DMS79 (cell line): ENCODE measurements at places on chromosomes 1 and 21.
A peak's percentile ranks its signal among the peaks of the same experiment; 100 is the strongest.

GRCh38 chr1:53535846-53536245, 76.6 kb downstream of the DMRTB1 start:
- DNase-seq = no peak

DNA sequence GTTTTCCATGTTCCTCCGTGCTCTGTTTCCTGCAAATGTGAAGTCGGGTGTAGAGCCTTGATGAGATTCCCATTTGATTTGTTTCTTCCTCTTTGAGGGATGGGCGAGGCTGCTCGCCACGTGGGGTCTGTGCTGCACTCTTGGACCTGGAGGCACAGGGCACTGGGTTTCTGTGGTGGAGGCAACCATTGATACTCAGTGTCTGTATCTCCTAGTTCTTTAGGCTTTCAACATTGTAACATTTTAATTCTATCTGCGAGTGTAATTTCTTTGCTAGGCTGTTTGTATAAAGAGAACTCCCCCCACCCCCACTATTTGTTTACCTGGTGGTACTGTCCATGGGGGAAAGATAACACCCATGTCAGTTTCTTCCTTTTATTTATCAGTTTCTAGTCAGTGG, 52.3 kb downstream of the GALNT2 start:
- no peak for DNase-seq

DNA sequence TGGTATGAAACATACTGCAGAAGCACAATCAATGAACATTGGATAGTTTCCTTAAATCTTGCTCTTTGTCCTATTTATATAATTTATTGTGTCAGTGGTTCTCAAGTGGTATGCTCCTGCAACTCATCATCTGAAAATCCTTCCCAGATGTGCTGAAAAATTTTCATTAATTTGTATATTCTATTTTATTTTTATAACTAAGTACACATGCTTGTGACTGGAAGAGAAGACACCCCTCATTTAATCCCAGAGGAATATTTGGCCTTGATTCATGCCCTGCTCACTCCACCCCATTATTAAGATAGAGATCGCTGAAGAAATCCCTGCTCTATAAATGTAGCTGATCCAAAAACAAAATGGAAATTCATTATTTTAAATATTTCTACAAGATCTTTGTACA, 870.5 kb upstream of the CXADR start:
- DNase-seq = no peak

- no peak for DNase-seq
Measured at GRCh38 chr1:112735752-112736151, 20.6 kb upstream of the PPM1J start.

DNA sequence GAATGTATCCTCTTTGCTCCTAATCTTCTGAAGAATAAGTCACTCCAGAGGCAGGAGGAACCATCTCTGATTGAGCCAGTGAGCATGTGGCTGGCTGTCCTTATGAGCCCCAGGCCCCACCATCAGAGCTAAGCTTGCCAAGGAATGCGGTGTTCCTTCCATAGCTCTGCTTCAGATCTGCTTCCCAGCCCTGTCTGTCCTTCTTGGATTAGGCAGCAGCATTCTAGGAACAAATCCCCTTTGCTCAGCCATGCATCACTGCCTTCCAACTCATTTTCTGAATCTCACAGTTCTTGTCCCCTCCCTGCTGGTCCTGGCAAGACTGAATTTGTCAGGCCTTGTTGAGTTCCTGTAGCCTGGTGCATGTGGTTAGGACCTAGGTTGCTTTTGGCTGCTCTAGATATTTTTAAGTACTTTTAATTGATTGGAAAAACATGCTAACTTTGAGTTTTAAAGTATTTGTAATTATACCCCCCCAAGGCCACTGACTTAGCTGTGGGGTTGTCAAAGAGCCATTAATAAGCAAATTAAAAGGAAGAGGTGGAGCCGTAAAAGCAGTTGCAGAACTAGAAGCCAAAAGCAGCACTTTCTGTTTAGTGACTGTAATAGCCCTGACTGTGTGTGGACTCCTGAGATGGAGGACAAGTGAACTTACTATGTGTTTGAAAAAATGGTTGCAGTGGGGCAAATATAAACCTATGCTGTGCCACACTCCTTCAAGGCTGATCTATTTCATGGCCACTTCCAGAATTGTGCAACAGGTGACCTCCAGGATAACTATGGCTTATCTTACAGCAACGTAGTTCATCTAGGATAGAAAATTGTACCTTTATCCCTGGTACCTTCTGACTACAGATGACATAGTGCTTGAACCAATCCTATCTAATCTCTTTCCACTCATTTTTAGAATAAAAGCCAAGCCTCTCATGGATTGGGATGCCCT, 61.3 kb upstream of the BACH1 start:
- DNase-seq = no peak

DNA sequence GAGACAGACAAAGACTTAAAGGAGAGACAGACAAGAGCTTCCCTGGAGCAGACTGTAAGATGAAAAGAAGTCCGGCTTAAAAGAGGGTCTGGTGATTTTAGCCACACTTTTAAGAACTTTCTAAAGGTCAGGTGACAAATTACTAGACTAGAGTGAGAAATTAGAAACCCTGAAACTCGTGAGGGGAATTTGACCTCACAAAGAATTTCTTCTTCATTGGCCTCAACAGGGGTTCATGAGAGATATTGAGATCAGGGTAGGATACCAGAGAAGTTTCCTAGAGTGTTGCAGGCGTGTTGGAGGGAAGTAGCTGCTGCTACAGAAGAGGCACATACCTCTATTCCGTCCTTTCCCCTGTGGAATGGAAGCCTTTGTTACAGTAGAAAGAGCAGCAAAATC, 884.4 kb downstream of the KCNT2 start:
- DNase-seq = no peak

GRCh38 chr21:41466024-41466820, 40.2 kb downstream of the MX1 start:
- peak; percentile 42 for DNase-seq

- DNase-seq = no peak
Measured at GRCh38 chr1:244422174-244422573, 29.5 kb downstream of the ADSS2 start.

DNA sequence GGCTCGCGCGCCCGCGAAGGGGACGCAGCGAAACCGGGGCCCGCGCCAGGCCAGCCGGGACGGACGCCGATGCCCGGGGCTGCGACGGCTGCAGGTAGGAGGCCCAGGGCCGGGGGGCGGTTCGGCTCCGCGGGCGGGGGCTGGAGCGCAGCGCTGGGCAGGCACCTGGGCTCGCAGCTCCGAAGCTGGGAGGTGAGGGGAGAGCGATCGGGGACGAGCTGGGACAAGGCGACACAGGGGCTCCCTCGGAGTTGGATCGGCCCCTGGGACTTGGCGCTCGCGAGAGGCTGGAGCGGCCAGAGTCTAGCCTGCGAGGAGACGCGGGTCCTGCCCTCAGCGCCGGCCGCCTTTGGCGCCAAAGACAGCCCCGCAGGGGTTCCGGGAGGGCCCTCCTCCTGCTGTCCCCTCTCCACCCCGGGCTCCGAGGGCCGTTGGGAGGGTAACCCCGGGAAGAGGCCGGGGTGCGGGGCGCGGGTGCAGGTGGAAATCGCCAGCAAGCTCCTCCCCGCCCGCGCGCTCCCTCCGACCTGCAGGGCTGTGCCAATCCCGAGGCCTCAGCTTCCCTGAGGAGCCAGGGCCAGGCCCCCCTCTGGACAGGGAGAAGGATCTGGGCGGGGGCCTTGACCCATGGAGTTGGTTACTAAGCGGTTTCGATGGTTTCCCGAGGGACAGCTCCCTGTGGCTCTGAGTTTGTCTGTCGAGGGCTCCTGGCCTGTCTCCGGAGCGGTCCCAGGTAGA, 401 bp downstream of the TP73 start:
- DNase-seq = peak; percentile 10

GRCh38 chr1:65214340-65215027, 66.5 kb downstream of the AK4 start:
- no peak for DNase-seq

- no peak for DNase-seq
Measured at GRCh38 chr1:2977886-2978611, 43.2 kb upstream of the ACTRT2 start.

DNA sequence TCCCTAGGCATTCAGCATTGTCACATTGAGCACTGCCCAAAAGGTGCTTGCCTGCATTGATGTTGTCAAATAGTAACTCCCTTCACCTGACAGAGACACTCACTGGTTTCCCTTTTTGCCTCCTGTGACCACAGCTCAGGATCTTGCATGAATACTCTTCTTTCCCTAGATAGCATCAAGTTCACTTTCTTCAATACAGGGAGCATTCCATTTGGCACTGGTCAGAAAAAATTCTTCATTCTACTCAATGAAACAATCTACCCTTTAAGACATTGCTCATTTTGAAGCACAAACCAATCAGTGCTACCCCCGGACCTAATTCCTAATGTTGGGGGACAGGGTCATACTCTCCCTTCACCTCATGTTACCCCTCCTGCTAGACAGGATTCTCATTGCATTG, 319.0 kb upstream of the SNX7 start:
- DNase-seq = no peak

GRCh38 chr1:27357281-27358037, 9.3 kb downstream of the MAP3K6 start:
- no peak for DNase-seq

- no peak for DNase-seq
Measured at GRCh38 chr21:30958741-30959140, 77.4 kb upstream of the KRTAP11-1 start.

- DNase-seq = no peak
Measured at GRCh38 chr1:77412820-77413530, 131.2 kb downstream of the AK5 start.

DNA sequence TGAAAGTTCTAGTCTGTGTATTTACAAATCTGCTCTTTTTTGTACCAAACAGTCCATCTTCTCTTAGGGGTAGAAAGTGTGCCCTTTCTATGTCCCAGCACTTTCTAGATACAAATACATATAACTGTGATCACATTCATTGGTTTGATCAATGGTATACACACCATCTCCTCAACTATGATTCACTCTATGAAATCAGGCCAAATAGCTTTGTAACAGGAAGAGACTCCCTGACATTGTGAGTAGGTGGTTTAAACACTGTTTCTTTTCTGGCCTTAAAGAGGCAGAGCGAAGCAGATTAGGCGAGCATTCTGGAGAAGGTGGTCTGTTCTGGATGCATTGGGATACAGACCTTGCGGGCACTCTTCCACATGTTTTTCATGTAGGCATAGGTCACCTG, 39.3 kb upstream of the EXOSC10 start:
- no peak for DNase-seq

- no peak for DNase-seq
Measured at GRCh38 chr21:36542312-36543101, 62.6 kb upstream of the CLDN14 start.

- DNase-seq = no peak
Measured at GRCh38 chr21:42403611-42404231, at the start of gene UBASH3A. Gene UBASH3A (plus strand): TSS chr21:42403902. CDS start chr21:42403946, 44 bp downstream.

GRCh38 chr1:45930258-45931150, 127.1 kb downstream of the MAST2 start:
- DNase-seq = no peak

DNA sequence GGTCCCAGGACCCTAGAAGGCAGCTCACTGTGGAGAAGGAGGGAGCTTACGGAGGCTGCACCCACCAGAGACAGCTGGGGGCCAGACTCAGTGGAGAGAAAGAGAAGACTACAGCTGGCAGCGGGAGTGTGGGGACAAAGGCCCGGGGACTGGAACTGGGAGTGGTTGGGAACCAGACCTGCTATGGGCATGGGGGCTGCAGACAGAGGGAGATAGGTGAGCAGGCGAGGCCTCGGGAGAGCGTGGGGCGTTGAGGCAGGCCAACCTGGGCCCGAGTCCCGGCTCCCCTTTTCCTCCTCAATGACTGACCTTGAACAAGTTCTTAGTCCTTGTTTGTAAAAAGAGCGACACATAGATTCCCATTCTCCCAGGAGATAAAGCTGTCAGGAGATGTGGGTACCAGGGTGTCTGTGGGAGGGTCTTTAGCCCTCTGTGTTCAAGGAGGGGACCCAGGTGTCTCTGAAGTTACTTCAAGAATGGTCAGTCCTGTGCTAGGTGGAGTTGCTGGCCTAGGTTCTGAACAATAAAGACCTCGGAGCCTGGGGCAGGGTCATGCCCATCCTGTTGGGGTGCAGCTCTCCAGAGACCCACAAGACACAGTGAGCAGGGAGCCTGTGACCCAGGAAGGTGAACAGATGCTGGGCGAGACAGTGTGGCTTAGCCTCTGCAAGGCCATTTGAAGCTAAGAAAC, 87.9 kb downstream of the ITPKB start:
- no peak for DNase-seq

DNA sequence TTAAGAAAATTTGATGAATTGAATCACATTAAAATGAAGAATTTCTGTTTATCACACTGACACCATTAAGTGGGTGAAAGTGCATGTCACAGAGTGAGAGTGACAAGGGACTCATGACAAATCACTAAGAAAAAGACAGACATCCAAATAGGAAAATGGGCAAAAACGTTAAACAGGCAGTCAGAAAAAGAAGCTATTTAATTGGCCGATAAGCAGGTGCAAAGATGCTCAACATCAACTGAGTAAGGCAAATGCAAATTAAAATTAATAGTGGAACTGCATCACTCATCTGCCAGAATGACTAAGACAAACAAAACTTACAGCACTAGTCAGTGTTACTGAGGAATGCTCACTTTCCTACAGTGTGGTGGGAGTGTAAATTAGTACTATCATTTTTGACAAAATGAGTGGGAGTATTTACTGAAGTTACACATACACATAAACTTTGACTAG, 39.2 kb upstream of the RUNX1 start:
- DNase-seq = no peak

DNA sequence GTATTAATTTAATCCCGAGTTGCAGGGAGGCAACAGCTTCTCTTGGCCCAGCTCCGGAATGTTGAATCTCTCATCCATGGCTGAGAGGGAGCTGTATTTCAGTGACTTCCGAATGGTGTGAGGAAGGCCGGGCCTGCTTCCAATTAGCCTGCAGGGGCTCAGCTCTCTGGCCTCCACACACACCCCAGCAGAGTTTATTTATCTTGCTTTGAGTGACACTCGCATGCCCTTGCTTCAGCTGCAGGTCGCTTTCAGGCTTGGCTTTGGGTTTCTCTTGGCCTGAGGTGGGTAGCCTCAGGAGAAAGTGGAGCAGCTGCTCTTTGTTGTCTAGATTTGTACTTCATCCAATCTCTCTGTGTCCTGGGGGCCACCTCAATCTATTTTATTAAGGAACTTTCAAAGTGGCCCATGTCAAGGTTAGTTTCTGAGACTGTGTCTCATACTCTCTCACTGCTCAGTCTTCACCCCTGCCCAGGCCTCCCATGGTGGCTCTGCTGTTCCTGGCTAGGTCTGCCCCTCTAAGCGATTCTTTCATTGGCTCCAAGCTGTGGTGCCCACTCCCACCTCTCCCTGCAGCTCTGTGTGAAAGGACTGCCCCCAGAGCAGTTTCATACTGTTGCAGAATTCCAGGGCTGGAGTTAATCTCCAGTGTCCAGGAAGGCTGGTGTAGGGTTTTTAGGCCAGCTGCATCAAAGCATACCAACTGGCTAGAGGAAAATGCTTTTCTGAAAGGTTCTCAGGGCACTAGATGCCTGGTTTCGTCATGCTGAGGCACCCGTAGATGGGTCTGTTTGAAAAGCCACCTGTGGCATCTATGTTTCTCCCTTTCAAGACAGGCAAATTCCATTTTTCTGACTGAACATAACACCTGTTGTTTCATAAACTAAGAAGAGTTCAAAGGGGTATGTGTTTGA, 153.5 kb downstream of the PLXNA2 start:
- no peak for DNase-seq
